ENCODE measurements at places on chromosomes 11 and 22.

DNA sequence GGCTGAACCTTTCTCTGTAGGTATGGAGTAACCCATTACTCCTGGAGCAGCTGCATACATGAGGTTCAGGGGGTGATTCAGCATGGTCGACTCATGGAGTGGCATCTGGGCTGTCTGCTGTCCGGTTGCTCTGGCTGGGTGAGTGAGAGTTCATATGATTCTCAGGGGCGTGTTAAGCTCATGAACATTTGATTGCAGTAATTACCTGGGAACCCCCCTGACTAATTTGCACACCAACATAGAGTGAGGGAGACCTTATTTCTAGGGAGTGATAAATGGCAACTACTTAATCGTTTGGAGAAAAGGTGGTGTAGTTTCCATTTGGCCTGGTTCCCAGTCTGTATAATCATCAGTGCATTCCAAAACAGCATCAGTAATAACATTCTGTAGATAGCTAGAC lies 661.9 kb downstream of the ETS1 start:
- no peak for DNase-seq

GRCh38 chr22:39446239-39446721 lies 10.5 kb upstream of the MGAT3 start:
- DNase-seq: no peak

DNA sequence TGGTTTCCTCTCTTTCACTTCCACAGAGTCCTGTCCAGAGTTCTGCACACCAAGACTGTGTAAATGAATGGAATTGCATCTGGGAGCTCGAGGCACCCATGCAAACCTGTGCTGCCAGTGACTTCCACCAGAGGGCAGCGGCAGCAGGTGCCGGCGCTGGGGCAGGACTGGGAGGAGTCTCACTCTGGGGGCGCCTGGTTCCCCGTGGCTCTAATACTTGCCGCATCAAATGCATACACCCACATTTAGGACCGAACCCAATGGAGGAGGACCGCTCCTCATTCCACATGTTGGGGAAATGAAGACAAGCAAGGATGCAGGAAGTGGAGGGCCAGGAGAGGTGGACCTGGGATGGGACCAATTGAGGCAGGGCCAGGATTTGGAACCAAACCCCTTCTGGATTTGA lies 1.1 kb upstream of the CD6 start:
- peak; percentile 62 for DNase-seq

DNA sequence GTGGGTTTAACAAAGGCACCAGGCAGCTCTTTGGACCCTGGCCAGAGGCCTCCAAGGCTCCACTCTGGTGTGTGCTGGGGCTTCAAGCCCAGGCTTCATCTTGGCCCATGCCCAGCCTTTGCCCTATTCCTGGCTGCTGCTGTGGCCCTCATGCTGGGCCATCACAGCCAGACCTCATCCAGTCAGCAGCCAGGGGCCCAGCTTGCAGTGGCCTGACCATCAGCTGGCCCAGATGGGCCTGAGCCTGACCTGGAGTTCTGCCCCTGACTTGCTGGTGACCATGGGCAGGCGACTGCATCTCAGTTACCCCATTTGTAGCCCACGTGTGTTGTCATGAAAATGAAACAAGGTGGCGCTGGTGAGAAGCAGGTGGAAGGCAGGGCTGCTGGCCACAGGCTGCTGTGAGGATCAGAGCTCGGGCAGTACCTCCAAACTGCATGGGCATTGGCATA lies 76.1 kb downstream of the MED15 start:
- DNase-seq: no peak

GRCh38 chr22:50546326-50547262 lies 895 bp downstream of the KLHDC7B start:
- no peak for DNase-seq

- DNase-seq: no peak
Measured at GRCh38 chr11:19673924-19674729, 38.5 kb upstream of the NAV2 start.

DNA sequence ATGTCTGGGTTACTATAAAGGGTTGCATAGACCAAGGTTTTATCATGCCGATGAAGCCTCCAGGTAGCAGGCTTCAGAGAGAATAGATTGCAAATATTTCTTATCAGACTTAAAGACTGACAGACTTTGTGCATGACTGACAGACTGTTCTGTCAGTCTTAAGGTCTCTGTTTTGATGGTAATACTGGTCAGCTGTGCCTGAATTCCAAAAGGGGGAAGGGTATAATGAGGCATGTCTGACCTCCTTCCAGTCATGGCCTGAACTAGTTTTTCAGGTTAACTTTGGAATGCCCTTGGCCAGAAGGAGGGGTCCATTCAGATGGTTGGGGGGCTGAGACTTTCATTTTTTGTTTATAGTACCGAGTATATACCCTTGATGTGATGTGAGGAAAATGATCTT lies 4.7 kb upstream of the KCTD14 start:
- no peak for DNase-seq

DNA sequence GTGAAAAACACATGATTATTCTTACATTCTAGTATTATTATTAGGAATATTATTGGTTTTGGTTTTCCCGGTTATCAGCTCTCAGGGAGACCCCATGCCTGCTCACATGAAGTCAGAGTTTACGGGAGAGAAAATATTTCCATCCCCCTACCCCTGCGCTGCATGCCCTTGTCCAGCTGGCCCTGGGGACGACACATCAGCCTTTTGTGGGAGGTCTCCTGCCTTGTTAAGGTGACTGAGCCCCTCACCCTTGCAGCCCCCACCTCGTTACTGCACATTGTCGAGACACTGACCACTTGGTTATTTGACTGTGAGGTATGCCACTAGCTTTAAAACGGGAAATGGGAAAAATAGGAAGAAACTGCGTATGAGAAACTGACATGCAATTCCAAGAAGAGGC lies 63.0 kb downstream of the PARVG start:
- DNase-seq: no peak

DNA sequence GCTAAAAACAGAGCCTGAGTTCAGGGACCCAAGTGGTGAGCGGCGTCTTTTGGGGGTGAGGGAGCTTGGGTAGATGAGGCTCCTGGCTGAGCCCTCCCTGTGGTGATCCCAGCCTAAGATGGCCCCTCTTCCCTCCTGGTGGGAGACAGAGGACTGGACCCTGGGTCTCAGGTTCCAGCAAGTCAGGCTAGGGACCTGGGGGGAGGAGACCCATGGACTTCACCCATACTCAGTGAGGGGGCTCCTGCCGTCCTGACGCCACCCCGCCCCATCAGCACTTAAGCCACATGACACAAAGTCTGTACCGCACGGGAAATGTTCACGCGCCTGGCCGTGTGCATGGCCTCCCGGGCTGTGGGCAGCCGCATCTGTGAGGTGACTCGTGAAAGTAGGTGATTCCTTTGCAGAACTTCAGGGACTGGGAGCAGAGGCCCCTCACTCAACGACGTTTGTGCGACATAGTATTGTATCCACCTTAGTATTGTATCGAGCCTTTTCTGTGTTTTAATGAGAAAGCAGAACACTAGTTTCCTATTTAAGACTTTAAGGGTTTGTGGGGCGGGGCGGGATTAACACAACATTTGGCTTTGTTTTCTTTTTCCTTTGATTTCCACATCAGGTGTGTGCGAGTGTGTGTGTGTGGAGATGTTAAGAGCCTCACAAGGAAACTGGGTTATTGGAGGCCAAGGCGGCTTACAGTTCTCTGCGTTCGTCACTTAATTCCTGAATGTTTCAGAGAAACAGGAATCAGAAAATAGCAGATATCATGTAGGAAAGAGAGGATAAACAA lies 18.4 kb upstream of the TMEM191C start:
- no peak for DNase-seq

GRCh38 chr11:82303671-82304070 lies 430.0 kb downstream of the FAM181B start:
- DNase-seq: no peak

- DNase-seq: no peak
Measured at GRCh38 chr22:36578619-36579018, 49.7 kb upstream of the EIF3D start.

- DNase-seq: no peak
Measured at GRCh38 chr11:69674267-69674885, 777 bp downstream of the LTO1 start.

DNA sequence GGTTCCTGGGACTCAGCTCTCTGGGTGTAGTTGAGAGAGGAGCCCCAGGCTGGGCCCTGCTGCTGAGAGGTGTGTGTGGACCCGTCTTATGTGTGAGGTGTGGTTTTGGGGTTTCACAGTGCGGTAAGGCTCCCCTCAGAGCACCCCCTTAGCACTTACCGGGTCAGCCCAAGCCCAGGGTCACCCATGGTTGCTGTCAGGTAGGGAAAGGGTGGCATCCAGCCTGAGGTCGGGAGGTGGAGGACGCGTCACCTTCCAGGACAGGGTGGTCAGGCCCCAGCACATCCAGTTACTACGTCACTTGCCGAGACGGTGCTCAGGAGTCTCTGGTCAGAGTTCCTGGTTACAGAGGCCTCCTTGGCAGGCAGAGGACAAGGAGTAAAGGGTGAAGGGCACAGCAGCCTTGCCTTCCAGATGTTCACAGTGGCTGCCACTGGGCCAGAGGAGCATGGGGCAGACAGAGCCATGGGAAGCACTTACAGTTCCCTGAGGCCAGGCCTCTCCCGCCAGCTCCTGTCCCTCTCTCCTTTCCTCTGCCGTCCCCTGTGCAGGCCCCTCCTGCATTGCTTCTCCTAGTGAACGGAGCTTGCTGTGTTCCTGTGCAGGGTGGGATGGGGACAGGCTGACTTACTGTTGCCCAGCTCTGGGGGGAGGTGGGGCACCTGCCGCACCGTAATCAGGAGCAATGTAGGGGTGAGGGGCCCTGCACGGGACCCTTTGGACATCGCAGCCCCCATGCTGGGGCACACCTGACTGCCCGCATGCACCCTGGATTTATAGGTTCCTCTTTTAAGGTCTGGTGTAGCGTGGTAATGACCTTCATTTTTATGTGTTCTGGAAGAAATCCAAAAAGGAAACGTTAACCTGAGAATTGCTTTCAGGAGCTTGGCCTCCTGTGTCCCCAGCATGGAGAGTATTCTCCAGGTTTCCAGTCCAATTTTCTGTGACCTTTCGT lies 285.9 kb downstream of the TBC1D22A start:
- DNase-seq: no peak

GRCh38 chr22:33922349-33922681 lies 2.0 kb upstream of the LARGE1 start:
- no peak for DNase-seq

GRCh38 chr11:76863196-76863777 lies 2.6 kb downstream of the ACER3 start:
- no peak for DNase-seq

DNA sequence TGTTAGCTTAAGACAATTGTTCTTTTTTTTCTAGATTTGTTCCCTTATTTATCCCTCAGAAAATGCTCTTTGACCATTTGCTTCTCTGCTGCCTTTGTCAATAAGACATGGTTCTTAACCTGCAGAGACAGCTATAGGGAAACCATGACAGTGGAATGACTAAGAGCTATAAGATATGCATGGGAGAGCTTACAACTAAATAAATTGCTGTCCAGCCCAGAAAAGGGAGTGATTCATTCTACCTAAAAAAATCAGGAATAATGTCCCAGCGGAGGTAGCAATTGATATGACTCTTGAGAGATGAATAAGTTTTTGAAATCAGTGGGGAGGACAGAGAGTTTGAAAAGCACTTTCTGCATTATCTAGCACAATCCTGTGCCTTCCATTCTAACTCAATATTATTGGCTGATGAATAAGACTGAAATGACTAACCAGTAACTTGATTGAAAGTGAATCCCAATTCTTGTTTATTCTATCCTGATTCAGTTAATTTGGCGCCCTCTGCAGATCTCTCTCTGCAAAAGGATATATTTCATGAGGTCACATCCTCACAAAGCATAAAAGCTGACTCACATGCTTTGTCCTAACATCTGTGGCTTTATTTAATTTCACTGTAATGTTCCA lies 680.5 kb upstream of the API5 start:
- no peak for DNase-seq

GRCh38 chr11:31882951-31883392 lies 71.8 kb upstream of the PAX6 start:
- no peak for DNase-seq

DNA sequence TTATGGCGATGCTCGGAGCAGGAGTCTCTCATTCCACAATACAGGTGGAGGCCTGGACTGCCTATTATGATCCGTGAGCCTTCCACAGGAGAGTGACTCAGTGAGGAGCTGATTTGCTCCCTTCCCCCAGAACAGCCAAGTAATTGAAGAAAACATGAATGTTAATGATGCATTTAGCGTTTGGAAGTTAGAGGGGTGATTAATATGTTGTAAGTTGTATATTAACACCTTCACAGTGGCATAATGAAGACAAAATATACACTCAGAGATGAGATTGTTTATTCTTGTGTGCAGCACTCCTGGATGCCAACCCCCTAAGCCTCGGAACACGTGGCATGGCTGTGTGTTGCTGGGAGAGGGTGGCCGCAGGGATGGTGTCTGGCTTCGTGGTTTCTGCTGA lies 98.6 kb downstream of the GRIK4 start:
- DNase-seq: no peak

DNA sequence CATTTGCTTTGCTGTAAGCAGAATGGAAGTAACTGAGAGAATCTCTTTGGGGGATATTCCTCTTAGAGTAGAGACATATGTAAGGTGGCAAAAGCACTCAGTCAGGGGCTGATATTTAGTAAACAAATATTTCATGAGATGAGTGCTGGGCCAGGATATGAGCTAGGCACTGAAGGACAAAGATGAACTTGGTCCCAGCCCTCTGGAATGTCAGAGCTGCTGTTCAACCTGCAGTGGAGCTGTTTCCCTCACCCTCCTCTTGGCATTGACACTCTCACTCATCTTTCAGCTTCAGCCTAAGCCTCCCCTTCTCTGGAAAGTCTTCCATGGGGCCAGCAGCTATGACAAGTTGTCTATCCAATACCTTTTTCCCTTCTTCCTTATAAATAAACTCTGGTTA lies 22.2 kb downstream of the RASSF10 start:
- no peak for DNase-seq
